A549 treated with ZK216348 at 1 μM for 4 hours (cell line): ENCODE measurements at places on chromosomes 1 and 21. TPM values are rescaled to one million over a fixed set of nuclear protein-coding genes. Genes with fewer than 3 reads are reported as not detected.

WNT4 gene
- 0.07 to 0.34 TPM (median 0.11 TPM) in 5 replicates for total RNA-seq

MYOC gene
- 0.06 TPM in 1 of 5 replicates, not detected in the others for total RNA-seq

MAP10 gene
- 0.52 to 1.3 TPM (median 0.92 TPM) in 5 replicates for total RNA-seq

RGSL1 gene
- not detected in 5 replicates for total RNA-seq

OSCP1 gene
- 4.4 to 6.1 TPM (median 5.4 TPM) in 5 replicates for total RNA-seq

BGLAP gene
- total RNA-seq, result 0.20 to 0.40 TPM (median 0.39 TPM) in 3 of 5 replicates, not detected in the others

CHI3L2 gene
- total RNA-seq, result 0.32 to 0.83 TPM (median 0.41 TPM) in 5 replicates

JAM2 gene
- total RNA-seq, result not detected in 5 replicates

FAM78B gene
- 0.07 to 0.32 TPM (median 0.27 TPM) in 5 replicates for total RNA-seq

TMPRSS2 gene
- total RNA-seq, result 0.07 TPM in 1 of 5 replicates, not detected in the others

MROH7 gene
- total RNA-seq, result not detected in 5 replicates
